Activated CD8-positive, alpha-beta memory T cell treated with anti-CD3 and anti-CD28 coated beads for 48 hours (primary cell): ENCODE measurements at places on chromosomes 5 and 9.

DNA sequence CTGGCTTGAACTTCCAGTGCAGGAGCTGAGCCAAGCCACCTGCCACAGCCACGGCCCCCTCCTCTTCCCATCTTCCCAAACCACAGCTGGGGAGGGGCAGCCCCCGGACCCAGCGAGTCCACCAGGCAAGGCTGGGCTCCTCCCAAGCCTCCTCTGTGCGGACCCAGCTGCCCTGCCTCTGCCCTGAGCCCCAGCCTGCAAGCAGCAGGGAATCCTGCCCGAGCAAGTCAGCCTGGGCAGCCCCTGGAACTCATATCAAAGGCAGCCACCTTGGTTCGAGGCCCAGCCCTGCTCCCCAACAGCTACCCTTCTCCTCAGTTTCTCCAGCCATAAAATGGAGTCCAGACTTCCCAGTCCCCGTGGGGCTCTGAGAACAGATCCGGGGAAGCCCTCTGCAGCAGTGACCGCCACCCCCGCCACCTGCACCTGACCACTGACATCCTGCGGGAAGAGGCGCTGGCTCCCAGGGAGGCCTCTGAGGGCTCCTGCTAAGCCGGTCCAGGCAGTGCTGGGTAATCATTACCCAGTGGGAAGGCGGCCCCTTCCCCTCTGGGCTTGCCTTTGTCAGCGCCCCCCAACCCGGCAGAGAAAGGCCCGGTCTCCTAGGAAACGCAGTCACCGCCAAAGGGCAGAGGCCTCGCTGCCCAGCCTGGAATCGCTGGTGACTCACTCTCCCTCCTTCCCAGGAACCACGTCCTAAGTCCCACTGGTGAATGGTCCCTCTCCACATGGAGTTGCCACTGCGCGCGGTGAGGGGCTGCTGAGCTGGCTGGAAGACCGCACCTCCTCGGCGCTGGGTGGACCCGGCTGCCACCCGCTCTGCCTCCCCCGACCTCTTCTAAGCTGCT lies 1.5 kb downstream of the VAV2 start:
- no peak for DNase-seq

GRCh38 chr5:72363166-72363802 lies 43.1 kb downstream of the PTCD2 start:
- no peak for DNase-seq

DNA sequence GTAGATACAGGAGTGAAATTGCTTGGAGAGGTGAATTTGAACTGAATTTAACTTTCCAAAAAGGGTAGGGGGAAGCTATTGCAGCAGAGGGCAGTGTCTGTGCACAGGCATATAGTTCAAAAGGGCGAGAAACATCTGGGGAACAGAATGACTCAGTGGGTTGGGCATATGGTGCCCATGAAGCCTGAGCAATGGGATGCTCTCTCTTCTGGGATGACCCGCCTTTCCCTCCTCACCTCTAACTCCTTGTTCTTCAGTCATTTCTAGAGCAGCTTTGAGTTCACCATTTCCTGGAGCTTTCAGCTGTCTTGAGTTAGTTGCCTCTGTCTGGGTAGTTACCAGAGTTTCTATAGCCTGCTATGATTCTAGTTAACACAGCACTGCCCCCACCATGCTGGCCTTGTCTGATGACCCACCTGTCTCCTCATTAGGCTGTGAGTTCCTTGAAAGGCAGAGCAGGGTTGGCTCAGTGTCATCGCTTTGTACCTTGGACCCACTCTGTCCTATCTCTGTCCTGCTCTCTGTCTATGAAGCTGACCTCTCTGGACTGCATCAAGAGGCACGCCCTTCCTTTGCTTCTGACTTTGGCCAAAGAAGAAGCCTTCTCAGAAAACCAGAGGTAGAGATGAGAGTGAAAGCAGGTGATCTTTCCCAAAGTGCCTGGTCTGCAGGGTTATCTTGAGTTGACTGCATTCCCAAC lies 299.6 kb upstream of the KLF4 start:
- DNase-seq = no peak

- no peak for DNase-seq
These were observed 66.8 kb upstream of the SMC2 start for GRCh38 chr9:104027295-104027694.

GRCh38 chr9:69131682-69132081 lies 42.4 kb upstream of the TJP2 start:
- no peak for DNase-seq

GRCh38 chr9:121455527-121456239 lies 44.0 kb downstream of the GGTA1 start:
- DNase-seq = peak; percentile 6

DNA sequence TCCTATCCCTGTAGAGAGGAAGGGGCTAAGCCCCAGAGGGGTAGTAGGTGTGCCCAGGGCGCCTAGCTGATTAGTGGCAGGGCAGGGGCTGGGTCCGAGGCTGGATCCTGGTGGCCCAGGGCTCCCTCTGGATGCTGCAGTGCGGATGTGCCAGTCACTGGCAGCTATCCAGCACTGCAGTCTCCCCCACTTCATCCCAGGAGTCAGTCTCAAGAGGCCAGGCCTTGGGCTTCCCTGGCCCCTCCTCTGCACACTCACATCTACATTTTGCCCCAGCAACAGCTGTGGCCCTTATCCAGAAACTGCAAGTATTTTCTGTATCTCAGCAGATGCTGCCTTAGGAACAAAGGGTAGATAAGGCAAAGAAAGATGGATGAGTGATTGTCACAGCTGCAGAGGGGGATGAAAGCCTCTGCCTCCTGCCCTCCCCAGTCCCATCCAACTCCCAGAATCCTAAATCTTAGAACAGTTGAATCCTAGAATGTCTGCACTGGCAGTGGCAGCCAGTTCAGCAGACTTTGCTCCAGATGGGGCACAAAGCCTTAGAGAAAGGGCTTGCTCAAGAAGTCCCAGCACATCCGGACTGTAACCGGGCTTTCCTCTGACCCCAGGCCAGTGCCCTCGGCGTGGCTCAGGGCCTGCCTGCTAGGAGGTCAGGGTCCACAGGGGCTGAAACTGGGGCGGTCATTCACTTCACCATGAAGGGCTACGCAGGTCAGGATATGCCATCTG lies 1.6 kb downstream of the ANXA6 start:
- no peak for DNase-seq

- DNase-seq = no peak
These were observed 83.6 kb upstream of the PCSK1 start for GRCh38 chr5:96516631-96517071.

DNA sequence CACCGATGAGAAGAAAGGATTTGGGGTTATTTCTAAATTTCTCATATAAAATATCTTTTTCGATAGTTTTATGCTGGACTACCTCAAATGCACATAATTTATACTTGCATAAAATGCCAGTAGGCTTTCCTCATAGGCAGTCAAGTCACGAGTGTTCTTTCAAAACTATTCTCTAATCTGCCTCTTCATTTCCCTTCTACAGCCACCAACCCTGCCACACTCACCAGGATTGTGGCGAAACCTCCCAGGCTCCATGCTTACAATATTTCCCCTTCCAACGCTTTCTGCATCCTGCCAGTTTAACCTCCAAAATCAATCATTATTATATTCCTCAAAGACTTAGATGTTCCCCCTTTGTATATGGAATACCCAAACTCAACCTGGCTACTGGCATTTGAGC lies 65.4 kb downstream of the FRMD3 start:
- DNase-seq = no peak

DNA sequence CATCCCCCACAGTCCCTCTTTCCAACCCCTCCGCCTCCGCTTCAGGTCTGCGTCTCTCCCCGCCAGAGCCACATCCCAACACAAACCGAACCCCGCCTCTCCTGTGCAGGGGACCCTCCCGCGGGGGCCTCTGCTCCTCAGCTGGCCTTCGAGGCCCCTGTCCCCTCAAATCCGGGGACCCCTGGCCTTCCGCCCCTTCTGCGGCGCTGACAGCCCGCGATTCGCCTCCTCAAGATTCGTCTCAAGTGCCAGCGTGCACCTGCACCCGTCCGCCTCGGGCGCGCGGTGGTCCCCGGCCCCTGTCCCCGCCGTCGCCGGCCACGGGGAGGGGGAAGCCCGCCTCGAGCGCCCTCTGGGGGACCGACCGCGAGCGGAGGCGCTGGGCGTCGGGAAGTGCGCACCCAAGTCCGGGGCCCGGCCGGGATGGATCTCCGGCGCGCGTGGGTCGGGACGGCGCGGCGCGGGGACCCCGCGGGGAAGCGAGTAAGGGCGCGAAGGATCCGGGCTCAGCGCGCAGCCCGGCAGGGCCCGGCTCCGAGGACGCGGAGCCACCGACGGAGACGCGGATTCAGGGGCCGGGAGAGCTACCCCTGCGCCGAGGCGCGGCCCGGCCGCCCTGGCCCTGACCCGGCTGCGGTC lies 623 bp downstream of the FLT4 start:
- no peak for DNase-seq

GRCh38 chr9:137985637-137986071 lies 108.1 kb downstream of the CACNA1B start:
- no peak for DNase-seq

DNA sequence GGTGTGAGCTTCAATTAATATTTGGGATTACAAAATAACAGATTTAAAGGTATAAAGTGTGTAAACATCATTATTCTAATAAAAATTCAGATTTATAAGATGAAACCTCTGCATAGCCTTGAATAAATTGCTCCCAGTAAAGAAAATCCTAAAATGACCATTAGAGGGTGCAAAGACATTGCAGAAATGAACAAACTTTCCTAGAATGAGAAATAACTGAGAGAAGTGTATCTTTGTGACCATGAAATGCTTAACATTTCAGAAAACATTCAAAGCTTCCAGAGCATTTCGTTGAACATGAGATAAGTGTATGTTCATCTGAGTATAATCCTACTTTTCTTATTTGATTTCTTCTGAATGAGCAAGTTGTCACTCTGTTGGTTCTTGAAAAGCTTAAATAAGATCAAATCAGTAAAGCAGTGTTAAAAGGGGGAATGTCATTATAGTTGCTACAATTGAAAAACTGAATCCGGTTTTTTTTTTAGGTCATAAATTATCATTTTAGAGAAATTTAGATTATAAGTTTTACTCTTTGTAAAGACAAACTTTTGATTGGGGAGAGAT lies 24.7 kb upstream of the NUDT12 start:
- DNase-seq = no peak

DNA sequence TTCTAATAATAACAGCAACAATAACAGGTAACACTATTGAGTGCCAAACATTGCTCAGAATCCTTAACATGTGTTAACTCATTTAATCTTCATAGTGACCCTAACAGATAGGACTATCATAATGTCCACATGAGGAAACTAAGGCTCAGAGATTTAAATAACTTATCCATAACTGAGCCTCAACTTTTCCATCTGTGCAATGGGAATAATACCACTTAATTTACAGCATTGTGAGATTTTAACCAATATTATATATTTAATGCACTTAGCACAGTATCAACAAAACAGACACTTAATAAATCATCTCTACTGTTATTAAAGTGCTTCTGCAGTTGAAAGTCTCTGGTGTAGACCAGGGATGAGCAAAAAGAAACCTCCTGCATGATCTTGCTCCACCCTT lies 28.2 kb downstream of the TTC39B start:
- no peak for DNase-seq

DNA sequence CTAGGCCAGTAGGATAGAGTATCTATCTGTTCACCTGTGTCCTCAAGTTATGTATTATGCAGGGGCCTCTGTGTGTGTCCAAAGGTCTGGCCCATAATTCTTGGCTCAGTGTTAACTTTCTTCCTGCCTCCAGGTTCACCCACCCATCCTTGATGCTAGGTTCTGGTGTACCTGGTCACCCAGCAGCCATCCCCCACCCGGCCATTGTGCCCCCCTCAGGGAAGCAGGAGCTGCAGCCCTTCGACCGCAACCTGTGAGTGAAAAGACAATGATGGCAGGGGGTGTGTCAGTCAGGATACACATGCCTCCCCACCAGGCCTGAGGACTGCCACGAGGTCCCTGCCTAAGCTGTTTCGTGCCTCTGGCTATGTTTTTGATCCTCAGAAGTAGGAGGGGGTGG lies 27.6 kb downstream of the TCF7 start:
- no peak for DNase-seq

GRCh38 chr9:71911908-71912335 lies 483 bp downstream of the C9orf85 start:
- no peak for DNase-seq

DNA sequence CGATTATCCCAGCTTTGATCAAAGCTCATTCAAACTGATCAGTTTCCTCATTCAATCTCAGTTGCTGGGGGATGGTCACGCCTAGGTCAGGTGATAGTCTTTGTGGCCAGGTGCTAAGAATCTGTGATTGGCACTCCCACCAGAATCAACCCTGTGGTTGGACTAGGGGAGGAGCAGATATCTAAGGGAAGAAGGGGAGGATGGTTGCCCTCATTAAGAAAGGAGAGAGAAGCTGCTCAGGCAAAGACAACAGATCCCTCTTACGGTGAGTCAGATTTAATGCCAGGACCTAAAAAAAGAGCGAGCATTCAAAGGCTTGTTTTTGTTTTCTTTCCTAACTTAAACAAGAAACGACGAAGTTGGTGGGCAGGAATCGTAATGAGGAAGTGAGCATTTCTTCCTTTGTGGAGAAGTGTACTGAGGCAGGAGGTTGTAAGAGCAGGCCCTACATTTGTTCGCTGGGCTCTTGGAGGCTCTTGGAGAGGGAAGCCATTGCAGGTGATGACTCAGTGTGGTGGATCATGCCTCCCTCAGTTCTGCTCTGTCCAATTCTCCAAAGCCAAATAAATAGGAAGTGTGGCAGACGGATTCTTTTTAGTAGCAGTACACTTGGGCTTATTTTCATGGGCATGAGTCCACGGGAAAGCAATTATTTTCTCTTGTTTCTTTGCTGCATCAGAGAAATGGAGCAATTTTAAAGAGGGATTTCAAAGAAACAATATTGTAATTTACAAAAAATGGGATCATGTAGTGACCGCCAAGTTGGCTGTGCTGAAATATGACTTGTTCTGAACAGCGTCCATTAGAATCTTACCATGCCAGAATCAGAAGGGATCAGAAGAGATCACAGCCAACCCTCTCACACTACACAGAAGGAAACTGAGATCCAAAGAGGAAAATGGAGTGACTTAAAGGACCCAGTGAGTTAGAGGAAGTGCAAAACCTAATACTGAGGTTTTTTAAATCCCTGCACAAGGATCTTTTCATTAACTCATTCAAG lies 18.7 kb upstream of the TGFBR1 start:
- DNase-seq = no peak

GRCh38 chr5:138466900-138467710 lies 1.8 kb downstream of the EGR1 start:
- DNase-seq = no peak

GRCh38 chr5:72018143-72018803 lies 89.0 kb upstream of the MAP1B start:
- DNase-seq = peak; percentile 14

GRCh38 chr5:90480699-90481098 lies 6.0 kb downstream of the POLR3G start:
- DNase-seq = no peak
